Fibroblast of skin of left quadriceps (primary cell): ENCODE measurements at places on chromosomes 6 and 20.
A peak's percentile ranks its signal among the peaks of the same experiment; 100 is the strongest.

- DNase-seq: no peak
Measured at GRCh38 chr20:31821427-31821826, 2.3 kb downstream of the MYLK2 start.

DNA sequence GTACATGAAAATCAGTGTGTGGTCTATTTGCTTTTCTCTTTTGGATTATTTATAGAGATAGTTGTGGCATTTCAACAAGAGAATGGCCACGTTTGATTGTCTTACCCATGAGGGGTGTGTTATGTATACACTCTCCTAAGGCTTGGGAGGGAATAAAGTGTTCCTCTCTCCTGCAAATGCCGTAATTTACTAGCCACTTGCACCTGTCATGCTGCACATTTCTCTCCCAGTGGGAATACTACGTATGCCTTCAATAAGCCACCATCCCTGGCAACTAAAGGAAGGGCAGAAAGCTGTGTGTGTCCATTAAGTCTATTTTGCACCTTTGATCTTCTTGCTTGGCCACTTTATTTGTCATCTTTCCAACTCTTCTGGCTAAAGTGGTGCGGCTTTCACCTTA, 541.2 kb downstream of the QKI start:
- no peak for DNase-seq

DNA sequence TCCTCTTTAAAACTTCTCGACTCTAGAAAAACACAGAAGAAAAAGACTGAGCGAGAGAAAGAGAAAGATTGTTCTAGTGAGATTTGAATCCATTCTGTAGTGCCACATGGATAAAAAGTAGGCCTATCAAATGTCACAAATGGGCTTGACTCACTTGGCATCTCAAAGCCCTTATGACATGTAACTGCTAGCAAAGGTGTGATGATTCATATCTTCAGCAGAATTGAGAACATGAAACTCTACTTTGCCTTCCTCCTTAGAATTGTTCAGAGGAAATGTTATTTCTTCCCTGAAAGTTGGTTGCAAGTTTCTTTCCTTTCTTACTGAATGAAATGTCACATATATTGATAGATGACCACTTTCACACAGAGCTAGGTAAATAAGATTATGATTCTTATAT, 40.4 kb upstream of the DUSP22 start:
- no peak for DNase-seq

GRCh38 chr20:46358346-46359058, 47.9 kb downstream of the ELMO2 start:
- DNase-seq: no peak

DNA sequence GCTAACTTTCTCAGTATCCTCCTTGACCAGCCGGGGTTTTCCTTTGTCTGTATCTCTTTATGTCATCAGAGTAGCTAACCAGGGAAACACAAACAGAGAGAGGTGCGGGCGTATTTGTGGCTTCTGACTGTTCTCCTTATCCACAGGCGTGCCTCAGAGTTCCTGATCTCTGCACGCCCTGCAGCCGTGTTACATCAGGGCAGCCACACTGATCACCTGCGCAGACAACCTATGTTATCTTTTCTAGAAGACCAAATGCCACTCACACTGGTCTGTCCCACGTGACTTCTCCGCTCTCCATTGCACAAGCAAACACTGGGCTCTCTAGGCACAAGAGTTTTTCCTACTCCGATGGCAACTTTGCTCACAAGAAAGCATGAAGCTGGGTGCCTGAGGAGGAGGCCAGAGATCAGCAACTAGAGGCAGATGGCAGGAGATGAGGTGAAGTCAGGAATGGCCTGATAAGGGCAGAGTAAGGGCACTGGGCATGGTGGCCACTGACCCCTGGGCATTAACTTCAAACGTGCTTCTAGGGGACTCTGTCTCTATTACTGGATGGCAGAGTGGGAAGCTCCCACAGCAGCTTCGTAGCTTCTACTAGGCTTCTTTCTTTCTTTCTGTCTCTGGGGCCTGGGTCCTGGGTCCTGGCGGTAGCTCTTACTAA, 4.5 kb downstream of the PDE10A start:
- DNase-seq: no peak

DNA sequence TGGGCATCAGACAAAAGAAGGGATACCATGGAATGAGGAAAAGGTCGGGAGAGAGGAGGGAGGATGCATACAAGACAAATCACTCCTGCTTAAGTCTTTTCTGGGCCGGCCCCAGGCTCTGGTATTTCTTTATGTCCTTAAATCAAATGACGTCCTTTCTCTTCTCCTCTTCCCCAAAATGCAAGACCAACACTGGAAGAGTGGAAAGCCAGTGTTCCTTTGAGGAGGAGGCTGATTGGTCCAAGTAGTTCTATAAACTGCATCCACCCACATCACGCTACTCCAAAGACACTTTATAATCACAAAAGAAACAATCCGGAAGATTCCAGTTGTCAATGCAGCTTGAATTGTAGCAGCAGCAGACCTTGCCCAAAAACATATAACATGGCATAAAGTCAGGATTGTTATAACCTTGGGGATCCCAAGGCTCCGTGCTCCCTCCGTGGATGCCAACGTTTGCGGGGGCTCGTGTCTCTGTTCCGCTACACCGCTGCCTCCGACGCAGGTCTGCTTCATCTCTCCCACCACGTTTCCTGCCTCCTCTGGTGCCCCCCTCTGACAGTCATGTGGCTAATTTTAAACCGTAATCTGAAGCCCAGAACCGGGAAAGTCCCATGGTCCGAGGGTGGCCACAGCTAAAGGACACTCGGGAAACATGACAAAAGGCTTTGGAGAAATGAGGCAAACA, 47.1 kb downstream of the MCUR1 start:
- DNase-seq: no peak

DNA sequence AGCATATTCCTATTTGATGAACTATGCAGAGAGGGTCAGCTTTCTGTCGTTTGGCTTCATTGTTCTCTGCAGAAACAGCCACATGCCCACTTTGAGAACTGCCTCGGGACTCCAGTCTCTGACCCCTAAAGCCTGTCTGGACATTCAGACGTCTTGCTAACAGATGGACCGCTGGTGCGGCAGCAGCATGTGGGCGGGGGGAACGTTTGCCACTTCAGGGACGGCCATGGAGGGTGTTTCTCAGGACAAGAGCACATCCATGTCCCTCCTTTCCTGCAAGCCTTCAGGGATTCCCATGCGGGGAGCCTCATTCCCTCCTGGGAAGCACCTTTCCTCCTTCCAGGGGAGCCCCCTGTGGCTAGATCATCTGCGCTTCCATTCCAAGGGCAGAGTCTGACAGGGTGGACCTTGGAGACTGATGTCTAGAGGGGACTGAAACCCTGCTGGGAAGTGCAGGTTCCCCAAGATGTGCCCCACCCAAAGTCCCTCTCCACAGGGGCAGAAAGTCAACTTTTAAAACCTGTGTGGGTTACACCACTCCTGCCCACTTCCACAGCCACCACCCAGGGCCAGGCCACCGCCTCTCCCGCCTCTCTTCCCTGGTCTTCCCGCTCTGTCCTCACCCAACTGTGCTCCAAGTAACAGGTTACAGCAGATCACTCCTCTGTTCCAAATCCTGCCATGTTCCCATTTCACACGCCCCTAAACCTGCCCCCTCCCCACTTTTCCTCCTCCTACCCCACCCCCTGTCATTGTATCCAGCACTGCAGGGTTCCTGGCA, 94.8 kb upstream of the PMEPA1 start:
- no peak for DNase-seq

GRCh38 chr6:157145656-157146285, 177.5 kb downstream of the TMEM242 start:
- no peak for DNase-seq

DNA sequence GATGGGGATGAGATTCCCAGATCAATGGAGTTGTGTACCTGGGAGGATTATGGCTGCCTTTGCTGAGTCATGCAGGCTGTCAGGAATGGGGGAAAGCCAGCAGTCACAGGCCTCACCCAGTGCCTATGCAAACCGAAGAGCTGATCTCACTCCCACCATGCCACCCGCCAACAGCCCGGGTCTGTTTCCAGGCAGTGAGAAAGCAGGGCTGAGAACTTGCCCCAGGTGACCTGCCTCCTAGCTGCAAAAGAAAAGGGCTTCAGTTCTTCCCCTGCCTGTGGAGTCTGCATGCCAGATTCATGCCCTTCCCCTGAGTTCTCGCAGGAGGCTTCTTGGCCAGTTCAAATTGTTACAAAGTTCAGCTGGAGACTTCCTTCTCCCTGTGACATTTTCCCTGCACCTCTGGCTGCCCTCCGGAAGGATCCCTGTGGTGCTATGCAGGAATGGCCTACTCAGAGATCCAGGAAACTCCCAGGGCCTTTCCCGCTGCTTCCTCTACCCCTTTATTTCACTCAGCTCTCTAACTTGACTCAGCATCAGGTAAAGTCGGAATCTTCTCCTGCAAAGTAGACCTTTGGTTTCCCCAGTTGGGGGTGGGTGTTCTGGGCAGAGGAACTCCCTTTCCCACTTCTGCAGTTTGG, 71.5 kb upstream of the B3GAT2 start:
- DNase-seq: no peak

- no peak for DNase-seq
Measured at GRCh38 chr6:108353853-108354252, 59.0 kb downstream of the AFG1L start.

GRCh38 chr20:56580226-56580625, 47.2 kb downstream of the FAM209B start:
- DNase-seq: no peak

- peak; percentile 77 for DNase-seq
Measured at GRCh38 chr6:136669299-136669699, 119.1 kb upstream of the MAP7 start.

- DNase-seq: no peak
Measured at GRCh38 chr20:35597186-35597585, 18.4 kb upstream of the SPAG4 start.

GRCh38 chr20:18058661-18059467, 1.1 kb upstream of the OVOL2 start:
- no peak for DNase-seq

DNA sequence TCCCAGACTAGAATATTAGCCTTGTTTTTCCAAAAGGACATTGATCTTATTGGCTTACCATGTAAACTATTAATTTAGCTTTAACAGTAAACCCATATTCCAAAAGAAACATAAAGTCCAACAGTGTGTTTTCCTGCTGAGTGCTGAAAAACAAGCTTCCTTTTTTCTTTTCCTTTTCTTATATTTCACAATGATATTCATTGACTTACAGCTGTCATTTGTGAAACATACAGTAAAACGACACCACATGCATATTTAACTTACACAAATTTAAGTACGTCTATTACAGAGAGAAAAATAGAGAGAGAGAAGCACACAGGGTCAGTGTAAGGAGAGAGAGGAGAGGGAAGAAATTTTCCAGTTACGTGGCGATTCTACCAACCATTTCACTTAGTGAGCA, 543.9 kb upstream of the JARID2 start:
- no peak for DNase-seq

DNA sequence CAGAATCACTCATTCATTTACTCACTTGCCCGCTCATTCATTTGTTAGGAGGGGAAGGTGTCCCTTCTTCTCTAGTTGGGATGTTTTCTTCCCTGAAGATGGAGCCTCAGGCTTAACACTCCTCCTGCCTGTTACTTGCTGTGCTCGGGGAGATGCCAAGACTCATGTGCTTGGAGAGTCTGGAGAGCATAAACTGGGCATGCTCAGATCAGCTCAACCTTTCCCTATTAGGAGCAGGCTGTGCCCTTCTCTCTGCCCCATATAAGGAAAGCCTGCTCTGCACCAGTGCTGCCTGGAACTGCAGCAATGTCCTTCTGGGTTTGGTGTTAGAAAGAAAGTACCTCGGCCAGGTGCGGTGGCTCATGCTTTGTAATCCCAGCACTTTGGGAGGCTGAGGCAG, 18.0 kb upstream of the UBE2V1 start:
- no peak for DNase-seq

- DNase-seq: no peak
Measured at GRCh38 chr20:22213271-22213670, 371.1 kb downstream of the FOXA2 start.

DNA sequence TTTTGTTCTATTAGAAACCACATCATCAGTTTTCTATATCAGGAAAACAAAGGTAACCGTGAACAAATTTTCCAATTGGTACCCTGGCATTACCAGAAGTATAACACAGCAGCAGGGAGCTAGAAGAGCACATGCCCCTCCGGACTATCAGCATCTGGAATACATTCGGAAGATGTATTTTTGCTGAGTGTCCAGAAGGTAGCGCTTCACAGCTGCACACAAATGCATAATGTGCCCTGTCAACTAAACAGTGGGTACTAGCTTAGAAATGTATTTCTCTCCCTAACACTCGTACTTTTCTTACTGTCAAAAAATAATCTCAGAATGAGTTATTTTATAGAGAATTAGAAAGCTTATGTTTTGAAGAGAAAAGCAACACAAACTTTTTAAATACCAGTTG, 77.6 kb downstream of the HUS1B start:
- DNase-seq: peak; percentile 8

GRCh38 chr20:22904905-22905304, 130.2 kb upstream of the SSTR4 start:
- DNase-seq: no peak

DNA sequence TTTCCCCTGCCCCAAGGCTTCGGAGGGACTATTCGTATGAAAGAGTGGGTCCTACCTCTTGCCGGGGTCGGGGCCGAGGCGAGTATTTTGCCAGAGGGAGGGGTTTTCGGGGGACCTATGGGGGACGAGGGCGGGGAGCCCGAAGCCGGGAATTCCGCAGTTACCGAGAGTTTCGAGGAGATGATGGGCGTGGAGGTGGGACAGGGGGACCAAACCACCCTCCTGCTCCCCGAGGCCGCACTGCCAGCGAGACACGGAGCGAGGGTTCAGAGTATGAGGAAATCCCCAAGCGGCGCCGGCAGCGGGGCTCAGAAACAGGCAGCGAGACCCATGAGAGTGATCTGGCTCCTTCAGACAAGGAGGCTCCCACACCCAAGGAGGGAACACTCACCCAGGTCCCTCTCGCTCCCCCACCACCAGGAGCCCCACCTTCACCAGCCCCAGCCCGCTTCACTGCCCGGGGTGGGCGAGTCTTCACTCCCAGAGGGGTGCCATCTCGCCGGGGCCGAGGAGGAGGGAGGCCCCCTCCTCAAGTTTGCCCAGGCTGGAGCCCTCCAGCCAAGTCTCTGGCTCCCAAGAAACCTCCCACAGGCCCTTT, 11.3 kb downstream of the PRRC2A start:
- DNase-seq: no peak

- peak; percentile 18 for DNase-seq
Measured at GRCh38 chr6:87200469-87201175, 45.3 kb downstream of the ZNF292 start.

DNA sequence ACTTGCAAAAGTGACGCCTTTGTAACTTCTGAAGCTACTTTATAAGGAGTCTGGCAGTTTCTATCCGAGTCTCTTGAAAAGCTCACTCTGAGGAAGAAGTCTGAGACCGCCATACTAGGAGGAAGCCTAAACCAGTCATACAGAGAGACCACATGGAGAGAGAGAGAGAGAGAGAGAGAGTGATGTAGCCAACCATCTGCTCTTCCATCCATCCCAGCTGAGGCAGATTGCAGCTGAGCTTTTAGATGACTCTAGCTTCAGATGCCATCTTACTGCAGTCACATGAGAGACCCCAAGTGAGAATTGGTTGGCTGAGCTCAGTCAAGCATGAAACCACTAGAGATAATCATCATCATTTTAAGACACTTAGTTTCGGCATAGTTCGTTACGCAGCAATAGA, 15.0 kb upstream of the DTNBP1 start:
- DNase-seq: no peak

GRCh38 chr6:70337743-70338105, 34.8 kb upstream of the COL9A1 start:
- no peak for DNase-seq
